ENCODE measurements at places on chromosomes 2 and 18.

DNA sequence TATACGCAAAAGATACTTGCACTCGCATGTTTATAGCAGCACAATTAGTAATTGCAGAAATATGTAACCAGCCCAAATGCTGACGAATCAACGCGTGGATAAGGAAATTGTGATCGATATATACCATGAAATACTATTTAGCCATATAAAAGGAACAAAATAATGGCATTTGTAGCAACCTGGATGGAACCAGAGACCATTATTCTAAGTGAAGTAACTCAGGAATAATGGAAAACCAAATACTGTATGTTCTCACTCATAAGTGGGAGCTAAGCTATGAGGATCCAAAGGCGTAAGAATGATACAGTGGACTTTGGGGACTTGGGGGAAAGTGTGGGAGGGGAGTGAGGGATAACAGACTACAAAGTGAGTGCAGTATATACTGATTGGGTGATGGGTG, 1008.0 kb upstream of the CRIM1 start:
- DNase-seq: no peak

GRCh38 chr2:232681527-232681926, 15.6 kb upstream of the GIGYF2 start:
- DNase-seq: no peak

GRCh38 chr2:70128005-70128404, 40.7 kb downstream of the PCBP1 start:
- no peak for DNase-seq

- DNase-seq: no peak
Observed at GRCh38 chr18:13070460-13070859, 79.3 kb downstream of the CEP192 start.

GRCh38 chr2:105744909-105745853, at the start of gene NCK2:
Gene NCK2 (plus strand): TSS chr2:105744912. CDS start chr2:105855064, 110,152 bp downstream.
- no peak for DNase-seq
